ENCODE measurements at places on chromosomes 6 and 20. TPM values are rescaled to one million over a fixed set of nuclear protein-coding genes. Genes with fewer than 3 reads are reported as not detected.

Gene PPP1R16B
- 74.6 TPM for total RNA-seq

- no peaks in the 10 kb centered on the region for H3K4me1 ChIP-seq
- no peaks in the 10 kb centered on the region for H3K36me3 ChIP-seq
- DNase-seq = no peak
- H3K4me3 ChIP-seq = no peak overlapping the region
These were observed 76.1 kb downstream of the RNF182 start for GRCh38 chr6:14000901-14001300.

Gene PPP1R14C
- not detected for total RNA-seq

DNA sequence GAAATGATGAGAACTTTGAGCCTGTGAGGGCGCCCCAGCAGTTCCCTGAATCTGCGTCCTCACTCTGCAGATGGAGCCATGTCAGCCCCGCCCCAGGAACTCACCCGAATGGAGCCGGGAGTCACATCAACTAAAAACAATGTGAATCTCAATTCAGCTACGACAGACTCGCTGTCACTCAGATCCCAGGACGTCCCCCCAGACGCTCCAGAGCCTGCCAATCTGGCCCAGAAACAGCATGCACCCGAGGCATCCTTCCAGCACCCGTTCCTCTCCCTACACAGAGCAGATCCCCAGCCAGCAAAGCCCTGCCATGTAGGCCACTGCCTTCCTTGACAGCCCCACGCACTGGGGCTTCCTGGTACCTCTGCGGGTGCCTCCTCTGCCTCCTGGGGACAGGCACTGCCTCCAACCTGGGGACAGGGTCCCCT, 248.0 kb downstream of the TTLL2 start:
- no peaks in the 10 kb centered on the region for H3K27me3 ChIP-seq
- no peak overlapping the region for H3K4me3 ChIP-seq
- H3K36me3 ChIP-seq = no peaks in the 10 kb centered on the region
- no peak for DNase-seq

DNA sequence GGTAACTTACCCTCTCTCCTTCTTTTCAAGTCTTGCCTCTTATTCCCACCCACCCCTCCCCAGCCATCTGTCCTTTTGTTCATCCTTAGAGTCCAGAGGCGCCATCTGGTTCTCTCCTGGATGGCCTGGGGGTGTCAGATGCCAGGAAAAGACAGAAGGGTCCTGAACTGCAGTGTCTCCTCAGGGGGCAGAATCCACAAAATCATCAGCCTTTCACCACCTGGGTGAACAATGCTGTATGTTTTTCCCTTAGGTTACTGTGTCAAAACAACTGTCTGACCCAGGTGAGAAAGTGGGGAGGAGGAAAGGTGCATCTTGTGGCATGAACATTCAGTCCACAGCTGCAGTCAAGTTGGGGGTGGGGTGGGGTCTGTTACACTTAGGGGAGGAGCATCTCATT, 47.9 kb upstream of the FYN start:
- peak overlapping the region; percentile 54 for H3K27ac ChIP-seq
- H3K27me3 ChIP-seq = no peaks in the 10 kb centered on the region
- no peak for DNase-seq
- no peaks in the 10 kb centered on the region for H3K36me3 ChIP-seq

GRCh38 chr20:3221398-3222226, 12.3 kb downstream of the ITPA start:
- H3K36me3 ChIP-seq = peaks cover 7% of the 10 kb centered on the region
- no peak overlapping the region for H3K27ac ChIP-seq
- no peaks in the 10 kb centered on the region for H3K27me3 ChIP-seq
- H3K4me3 ChIP-seq = no peak overlapping the region
- no peak for DNase-seq
- no peaks in the 10 kb centered on the region for H3K4me1 ChIP-seq

Gene STX7
- total RNA-seq = 36.2 TPM

GRCh38 chr6:30158475-30159040, 2.5 kb downstream of the TRIM10 start:
- H3K27me3 ChIP-seq = peaks cover 19% of the 10 kb centered on the region
- H3K4me3 ChIP-seq = no peak overlapping the region
- H3K36me3 ChIP-seq = no peaks in the 10 kb centered on the region
- DNase-seq = no peak

- no peak overlapping the region for H3K27ac ChIP-seq
- no peaks in the 10 kb centered on the region for H3K4me1 ChIP-seq
- H3K36me3 ChIP-seq = no peaks in the 10 kb centered on the region
These were observed 25.3 kb upstream of the TTPAL start for GRCh38 chr20:44450281-44450889.

DNA sequence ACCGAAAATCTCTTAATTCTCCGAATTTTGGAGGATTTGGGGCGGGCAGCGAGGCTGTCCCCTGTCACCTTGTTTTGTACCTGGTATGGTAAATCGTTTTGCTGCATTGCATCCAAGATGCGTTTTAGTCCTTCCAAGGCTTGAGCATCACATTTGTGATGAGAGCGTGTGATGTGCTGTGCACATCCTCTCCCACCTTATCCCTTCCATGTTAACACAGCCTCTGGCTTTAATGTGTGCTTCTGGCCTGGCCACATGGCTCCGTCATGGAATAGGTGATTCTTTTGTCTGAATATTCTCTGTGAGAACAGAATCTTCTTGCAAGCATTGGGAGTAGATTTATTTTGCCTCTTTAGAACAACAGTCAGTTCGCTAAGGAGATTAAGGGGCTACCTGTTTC, 763 bp downstream of the TMEM14A start:
- H3K36me3 ChIP-seq = no peaks in the 10 kb centered on the region
- H3K27me3 ChIP-seq = no peaks in the 10 kb centered on the region
- H3K4me1 ChIP-seq = peaks cover 22% of the 10 kb centered on the region
- no peak for DNase-seq
- H3K4me3 ChIP-seq = peak overlapping the region; percentile 93

DNA sequence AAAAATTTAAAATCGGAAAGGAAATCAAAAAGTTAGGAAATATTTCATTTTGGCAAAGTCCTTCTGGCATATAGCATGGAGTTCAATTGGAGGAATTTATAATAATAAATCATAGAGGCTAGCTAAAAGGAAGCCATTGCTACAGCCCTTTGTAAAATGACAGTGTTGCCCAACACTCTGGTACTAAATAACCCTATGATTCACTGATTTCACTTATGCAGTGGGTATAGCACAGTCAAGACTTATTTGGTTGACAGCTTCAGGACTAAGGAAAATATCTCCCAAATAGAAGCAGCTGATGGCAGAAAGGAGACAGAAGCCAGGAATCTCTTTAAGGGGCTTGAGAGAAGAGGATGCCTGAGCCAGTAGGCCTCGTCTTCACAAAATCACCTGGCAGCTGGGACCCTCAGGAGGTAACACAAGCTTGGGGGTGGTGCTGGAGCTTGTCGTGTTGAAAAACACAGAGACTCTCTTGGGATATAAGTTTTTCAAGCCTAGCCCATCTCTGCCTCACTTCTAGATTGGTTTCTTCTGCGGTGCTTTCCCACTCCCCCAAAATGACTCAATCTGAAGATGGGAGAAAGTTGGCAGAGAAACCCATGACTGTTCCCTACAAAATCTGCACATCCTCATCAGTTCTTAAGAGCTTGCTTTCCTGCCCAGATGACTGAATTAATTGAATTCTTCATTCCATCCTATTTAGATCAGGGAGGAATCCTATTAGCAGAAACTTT, 38.4 kb upstream of the EYA4 start:
- no peak overlapping the region for H3K27ac ChIP-seq
- no peak for DNase-seq
- H3K27me3 ChIP-seq = no peaks in the 10 kb centered on the region
- H3K4me3 ChIP-seq = no peak overlapping the region
- no peaks in the 10 kb centered on the region for H3K36me3 ChIP-seq

Gene AGPAT4
- total RNA-seq = 12.1 TPM

DNA sequence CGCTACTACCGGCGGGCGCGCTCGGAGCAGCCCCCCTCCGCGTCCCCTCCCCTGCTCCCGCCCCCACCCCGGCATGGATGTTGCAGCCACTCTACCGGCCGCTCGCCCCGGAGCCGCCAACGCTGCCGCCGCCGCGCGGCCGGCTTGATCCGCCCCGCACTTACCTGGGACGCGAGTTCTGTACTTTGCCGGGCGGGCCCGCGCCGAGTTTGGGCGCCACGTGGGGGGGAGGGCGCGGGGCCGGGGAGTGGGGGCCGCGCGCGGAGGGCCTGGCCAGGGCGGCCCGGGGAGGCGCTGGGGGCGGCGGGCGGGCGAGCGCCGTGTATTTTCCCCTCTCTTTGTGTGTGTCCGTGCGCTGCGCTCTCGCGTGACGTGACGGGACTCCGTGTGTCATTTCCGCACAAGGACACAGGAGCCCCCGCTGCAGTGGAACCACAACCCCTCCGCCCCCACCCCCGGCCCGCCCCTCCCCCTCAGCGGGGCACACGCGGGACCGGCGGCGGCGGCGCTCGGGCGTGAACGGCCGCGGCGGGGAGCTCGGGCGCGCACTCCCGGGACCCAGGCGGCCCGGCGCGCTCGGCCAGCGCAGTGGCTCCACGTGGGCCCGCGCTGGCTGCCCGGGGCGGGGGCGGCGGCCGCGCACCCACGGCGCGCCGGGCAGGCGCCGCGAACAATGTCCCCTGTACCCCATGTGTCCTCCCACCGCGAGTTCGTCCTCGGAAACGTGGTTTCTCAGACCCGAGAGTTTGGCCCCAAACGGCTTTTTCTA, at the start of gene BEND3:
Gene BEND3 (minus strand): TSS at position 590 of the 769 bp plus-strand sequence. CDS start 16,230 bp downstream, outside the sequence.
- peaks cover 6% of the 10 kb centered on the region for H3K27me3 ChIP-seq
- H3K4me3 ChIP-seq = peak within 1 kb of the TSS; percentile 81
- H3K27ac ChIP-seq = no peak within 1 kb of the TSS
- DNase-seq = no peak

GRCh38 chr6:34523441-34524206, 32.5 kb downstream of the SPDEF start:
- peaks cover 6% of the 10 kb centered on the region for H3K4me1 ChIP-seq
- no peak overlapping the region for H3K4me3 ChIP-seq
- no peaks in the 10 kb centered on the region for H3K36me3 ChIP-seq
- peak overlapping the region; percentile 20 for H3K27ac ChIP-seq
- no peak for DNase-seq
- H3K27me3 ChIP-seq = no peaks in the 10 kb centered on the region

DNA sequence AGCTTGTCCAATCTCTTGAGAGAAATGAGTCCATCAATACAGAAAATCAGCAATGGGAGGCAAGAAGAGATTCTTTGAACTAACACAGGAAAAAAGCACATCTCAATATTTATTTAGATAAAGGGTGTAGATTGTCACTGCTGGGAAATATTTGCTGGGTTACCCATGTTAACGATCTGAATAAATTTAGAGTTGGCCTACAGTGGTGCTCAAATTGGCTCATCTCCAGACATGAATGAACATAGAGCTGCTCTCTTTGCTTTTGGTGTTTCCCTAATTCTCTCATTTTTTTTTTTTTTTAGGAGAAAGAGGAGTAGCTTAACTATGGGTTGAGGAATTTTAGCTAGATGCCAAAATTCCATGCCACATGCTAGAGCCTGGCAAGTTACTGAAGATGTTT, 471.2 kb downstream of the PKHD1 start:
- no peak for DNase-seq
- H3K36me3 ChIP-seq = no peaks in the 10 kb centered on the region
- no peak overlapping the region for H3K27ac ChIP-seq
- no peak overlapping the region for H3K4me3 ChIP-seq
- no peaks in the 10 kb centered on the region for H3K27me3 ChIP-seq

Gene IRAK1BP1
- total RNA-seq = 2.5 TPM

Gene RCAN2
- total RNA-seq = 7.6 TPM

- no peak overlapping the region for H3K4me3 ChIP-seq
- no peaks in the 10 kb centered on the region for H3K36me3 ChIP-seq
- H3K27ac ChIP-seq = no peak overlapping the region
- DNase-seq = no peak
These were observed 28.6 kb upstream of the ENPP5 start for GRCh38 chr6:46199387-46199786.

GRCh38 chr6:47026679-47027078, 15.5 kb downstream of the ADGRF1 start:
- H3K4me1 ChIP-seq = no peaks in the 10 kb centered on the region
- H3K27me3 ChIP-seq = peaks cover 7% of the 10 kb centered on the region
- no peaks in the 10 kb centered on the region for H3K36me3 ChIP-seq
